Activated CD8-positive, alpha-beta T cell treated with anti-CD3 and anti-CD28 coated beads for 36 hours (primary cell): ENCODE measurements at places on chromosomes 12 and 14.

- DNase-seq, result no peak
These were observed 344.6 kb downstream of the C12orf75 start for GRCh38 chr12:105674871-105675699.

GRCh38 chr12:114767084-114767760, 83.2 kb upstream of the TBX3 start:
- DNase-seq, result no peak

DNA sequence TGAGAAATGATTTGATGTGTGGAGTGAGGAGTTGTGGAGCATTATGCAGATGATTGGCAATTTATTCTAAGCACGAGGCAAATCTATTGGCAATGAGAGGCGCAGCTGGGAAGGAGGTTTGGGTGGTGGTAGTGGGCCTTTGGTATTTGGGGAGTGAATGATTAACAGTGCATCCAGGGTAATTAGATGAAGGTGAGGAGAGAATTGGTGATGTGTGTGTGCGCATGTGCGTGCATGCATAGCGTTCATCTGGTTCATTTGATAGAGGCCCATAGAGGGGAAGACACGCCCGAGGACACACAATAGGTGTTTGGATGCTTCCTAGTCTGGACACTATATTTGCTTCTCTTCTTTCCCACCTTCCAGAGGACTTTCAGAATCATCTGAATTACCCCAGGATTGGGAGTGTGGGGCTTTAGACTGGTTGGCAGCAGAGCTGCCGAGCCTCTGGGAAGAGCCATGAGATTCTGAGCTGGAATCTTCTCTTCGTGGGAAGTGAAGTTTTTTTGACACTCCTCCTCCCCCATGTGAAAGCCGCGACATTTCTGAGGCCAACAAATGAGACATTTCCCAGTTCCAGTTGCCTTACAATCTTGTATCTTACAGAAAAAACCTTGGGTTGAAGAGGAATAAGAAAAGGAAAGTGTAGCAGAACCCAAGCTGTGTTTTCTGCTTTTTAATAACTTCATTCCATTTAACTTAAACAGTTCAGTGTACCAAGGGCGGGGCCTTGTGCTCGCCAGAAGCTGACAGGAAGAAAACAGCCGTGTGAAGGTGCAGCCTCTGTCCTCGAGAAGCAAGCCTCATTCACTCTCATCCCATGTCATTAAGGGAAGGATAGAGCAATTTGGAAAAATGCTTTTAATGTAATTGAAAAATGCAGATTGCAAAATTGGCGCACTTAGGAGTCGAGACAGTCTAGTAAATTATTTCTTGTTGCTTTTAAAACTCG, 65.2 kb downstream of the SLC25A47 start:
- no peak for DNase-seq

- no peak for DNase-seq
These were observed 147.1 kb downstream of the GRIP1 start for GRCh38 chr12:66531766-66532165.

DNA sequence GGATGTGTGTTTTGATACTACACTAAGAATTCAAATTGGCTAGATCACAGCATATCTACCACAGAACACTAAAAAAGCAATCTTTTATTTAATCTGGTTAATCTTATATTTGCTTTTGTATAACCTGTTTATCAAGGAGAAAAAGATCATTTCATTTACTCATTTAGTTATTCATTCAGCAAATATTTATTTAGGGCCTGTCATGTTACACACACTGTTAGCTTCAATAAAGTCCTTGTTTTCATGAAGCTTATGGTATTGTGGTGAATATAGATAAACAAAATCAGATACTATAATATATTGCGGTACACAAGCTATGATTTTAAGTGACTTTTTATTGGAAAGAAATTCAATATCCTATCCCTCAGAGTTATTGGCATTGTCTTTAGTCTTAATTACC, 350.8 kb downstream of the LRFN5 start:
- DNase-seq, result no peak

GRCh38 chr14:73140811-73141323, 4.6 kb downstream of the PSEN1 start:
- no peak for DNase-seq

- DNase-seq, result no peak
These were observed 219.1 kb downstream of the SLC41A2 start for GRCh38 chr12:104738776-104739642.

GRCh38 chr12:22282283-22282682, 52.2 kb downstream of the ST8SIA1 start:
- no peak for DNase-seq

GRCh38 chr12:65566751-65567150, 257.5 kb upstream of the HMGA2 start:
- no peak for DNase-seq

GRCh38 chr12:11618046-11618445, 31.4 kb upstream of the ETV6 start:
- DNase-seq, result no peak

GRCh38 chr12:132208153-132208823, 64.0 kb downstream of the NOC4L start:
- no peak for DNase-seq

- DNase-seq, result peak; percentile 31
These were observed 3.5 kb downstream of the TGFB3 start for GRCh38 chr14:75978249-75978731.

DNA sequence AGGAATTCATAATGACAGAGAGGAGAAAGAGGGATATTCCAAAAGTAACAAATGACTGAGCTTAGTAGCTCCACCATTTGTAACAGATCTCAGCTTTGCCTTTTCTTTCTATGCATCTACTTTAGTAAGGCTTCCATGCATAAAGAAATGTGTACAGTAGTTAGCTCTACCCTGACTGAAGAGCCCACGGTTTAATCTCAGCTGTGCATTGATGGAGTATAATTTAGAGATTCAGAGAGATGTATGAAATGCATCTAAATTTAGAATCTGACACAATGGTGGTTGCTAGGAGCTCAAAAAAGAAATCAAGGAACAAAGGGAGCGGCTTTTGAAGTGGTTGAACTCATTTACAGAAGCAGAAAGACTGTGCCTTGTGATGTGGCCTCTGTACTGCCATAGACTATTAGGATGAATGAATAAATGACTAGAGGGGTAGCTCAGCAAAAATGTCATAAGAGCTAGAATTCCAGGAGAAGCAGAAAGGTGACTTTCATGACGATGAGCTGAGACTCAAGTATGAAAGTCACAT, 838.6 kb downstream of the RPS29 start:
- no peak for DNase-seq

DNA sequence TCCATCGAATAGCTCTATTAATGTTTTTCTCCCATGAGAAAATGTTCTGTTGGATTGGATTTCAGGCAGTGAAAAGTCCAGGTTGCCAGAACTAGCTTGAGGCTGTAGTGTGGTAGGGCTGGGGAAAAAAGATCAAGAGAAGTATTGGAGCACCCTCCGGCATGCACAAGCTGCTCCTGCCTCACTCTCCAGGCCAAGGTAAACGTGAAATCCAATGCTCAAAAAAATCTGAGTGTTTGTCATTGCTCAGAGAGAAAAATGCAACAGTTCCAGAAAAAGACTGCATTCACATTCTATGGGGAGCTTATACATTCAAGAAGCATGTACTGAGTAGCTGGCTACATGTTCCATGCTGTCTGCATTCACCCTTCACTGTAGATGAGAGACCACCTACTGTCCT, 680.9 kb upstream of the TBX3 start:
- DNase-seq, result no peak

- no peak for DNase-seq
These were observed 506.1 kb downstream of the RMST start for GRCh38 chr12:97968641-97969197.
